ENCODE measurements at places on chromosomes 11 and 22.

GRCh38 chr11:95092549-95093324, 3.1 kb downstream of the ENDOD1 start:
- peak; percentile 28 for DNase-seq

GRCh38 chr11:93219440-93219839, 21.6 kb upstream of the SLC36A4 start:
- DNase-seq = no peak

DNA sequence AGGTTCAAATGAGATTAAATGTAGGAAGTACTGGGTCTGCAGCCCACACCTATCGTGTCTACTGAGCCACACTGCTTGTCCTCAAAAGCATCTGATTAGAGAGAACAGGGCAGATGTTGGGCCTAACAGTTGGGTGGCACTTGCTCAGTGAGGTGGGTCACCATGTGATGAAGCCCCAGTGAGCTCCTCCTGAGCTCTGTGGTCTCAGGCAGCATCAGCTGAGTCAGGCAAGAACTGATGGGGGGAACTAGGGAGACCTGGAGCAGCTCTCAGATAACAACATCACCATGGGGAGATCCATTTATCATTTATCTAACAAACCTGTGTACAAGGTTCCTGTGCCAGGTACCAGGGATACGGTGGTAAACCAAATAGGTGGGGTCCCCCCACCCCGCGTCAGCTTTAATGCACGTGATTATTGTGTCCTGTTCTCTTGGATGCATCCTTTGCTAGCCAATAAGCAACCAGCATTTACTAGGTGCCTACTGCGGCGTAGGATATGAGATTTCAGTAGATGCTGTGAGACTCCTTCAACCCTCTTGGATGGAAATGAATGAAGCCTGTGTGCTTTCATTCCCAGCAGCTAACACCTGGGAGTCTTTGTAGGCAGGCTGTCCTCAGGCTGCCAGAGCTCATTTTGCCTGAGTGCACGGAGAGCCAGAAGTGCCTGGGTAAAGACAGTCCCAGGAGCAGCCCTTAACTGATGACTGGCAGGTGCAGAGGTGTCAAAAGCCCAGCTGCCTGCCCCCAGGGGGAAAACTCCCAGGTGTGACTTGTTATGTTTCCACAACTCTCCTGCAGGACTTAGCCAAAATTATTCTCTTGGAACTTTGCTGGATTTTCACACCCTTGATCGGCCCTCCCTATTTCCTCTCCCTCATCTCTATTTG, 73.6 kb upstream of the NARS2 start:
- no peak for DNase-seq

DNA sequence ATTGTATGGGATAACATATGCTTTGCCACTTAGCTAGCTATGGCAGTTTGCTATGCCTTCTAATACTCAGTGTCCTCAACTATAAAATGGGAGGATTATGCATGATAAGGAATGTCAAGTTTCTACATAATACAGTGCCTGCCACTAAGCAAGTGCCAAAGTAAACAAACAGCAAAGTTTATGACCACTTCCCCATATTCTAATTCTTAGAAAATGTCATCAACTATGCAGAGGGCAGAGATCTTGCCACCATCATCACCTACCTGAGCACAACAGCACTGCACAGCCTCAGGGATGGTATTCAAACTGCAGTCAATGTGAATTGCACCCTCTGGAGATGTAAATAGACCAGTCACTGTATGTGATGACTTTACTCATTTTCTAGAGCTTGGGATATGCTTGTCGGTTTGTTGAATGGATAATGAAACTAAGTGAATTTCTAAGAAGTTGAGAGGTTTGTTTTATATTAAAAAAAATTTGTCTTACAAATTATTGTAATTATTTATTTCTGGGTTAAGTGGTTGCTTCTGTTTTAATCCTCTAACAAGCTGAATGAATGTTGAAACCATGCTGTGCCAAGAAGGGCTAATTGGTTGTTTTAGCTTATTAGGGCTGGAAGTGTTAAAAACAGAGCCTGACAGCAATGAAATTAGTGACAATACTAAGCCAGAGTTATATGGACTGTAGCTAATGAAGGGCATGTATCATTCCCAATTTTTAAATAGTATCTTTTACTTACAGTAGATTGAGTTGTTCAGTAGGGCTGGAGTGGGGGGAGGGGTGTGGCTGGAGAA, 398.4 kb downstream of the CNTN5 start:
- DNase-seq = no peak

DNA sequence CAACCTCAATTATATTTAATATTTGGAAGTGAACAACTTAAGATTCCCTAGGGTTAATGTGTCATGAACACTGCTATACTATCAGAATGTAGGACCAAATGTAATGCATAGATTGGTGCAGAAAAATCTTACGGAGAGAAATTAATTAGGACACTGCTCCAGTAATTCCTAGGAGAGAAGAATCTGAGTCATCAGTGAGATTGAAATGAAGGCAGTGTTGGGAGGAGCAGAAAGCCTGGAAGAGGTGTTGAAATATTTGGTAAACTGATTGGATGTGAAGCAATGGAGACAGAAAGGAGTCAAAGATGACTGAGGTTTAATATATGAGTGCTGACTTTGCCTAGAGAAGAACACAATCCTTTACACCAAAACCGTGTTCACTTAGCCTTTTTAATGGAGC, 836.0 kb downstream of the FAM181B start:
- no peak for DNase-seq

DNA sequence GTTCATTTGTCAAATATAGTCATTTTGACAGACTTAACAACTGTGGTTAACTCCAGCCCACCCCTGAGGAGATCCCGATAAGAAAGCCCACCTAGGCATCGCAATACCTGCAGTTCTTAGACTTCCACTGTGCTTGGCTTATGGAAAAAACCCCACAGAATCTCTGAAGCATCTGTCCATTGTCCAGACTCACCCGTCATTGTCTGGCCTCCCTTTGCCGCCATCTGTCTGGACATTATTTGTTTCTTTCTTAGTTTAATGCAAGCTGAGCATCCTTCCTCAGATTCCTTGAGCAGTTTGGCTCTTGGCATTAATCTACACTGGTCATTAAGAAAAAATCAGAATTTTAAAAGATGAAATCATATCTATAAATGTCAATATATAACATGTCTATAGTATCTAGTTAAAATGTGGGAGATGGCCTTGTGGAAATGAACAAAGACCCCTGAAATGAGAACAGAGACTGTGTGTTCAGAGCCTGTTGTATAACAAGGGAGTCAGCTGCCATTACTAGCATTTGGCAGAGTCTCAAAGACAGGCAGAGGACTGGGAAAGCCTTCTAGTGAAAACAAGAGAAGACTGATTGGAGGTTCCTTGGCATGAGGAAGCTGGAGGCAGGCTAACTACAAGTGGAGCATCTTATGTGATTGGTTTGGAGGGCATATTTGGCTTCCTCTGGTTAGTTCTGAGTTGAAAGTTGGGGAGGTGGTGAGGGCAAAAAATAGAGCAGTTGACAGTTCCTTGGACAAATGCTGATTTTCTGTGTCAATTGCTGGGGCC, 80.4 kb downstream of the SPON1 start:
- DNase-seq = no peak

GRCh38 chr11:111331711-111332479, 33.5 kb downstream of the POU2AF3 start:
- DNase-seq = no peak

DNA sequence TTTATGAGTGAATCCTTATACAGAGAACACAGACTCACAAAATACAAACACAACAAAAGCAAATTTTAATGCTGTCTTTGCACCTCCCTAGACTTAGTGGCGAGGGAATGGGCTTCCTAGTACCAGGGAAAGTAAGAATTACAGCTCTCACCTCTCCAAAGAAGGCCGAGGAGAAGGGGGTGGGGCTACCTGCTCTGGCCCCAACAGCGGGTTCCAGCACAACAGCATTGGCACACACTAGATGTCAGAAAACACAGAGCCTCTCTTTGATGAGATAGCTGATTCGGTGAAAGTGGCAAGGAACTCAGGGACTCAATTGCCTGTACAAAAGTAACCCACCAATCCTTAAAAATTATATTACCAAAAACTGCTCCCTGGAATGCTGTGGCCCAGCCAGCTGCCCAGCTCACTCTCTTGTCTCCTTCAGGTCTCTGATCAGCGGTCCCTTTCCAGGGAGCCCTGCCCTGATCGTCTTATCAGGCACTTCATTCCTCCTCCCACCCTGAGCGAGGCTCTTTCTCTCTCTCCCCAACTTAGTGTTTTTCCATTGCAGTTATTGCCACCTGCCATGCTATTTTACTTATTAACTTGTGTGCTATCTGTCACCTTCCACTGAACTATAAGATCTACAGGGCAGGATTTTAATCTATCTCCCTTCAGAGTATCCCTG, 30.7 kb downstream of the SPON1 start:
- DNase-seq = no peak

DNA sequence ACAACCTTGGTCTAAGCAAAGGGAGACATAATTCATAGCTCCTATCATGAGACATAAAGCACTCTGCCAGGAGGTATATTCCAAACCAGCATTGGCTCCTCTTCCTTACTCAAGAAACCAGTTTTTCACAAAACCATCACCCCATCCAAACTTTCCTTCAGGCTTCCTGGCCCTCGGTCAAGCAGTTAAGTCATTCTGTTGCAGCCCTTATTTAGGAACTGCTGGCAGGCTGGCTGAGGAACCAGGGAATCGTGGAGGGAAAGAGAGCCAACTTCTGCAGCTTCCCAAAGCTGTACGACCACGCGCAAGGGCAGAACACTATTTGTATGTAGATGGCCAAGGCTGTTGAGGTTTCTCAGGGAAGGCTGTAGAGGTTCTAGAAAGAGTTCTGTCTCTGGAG, 680 bp downstream of the IFT46 start:
- DNase-seq = no peak

DNA sequence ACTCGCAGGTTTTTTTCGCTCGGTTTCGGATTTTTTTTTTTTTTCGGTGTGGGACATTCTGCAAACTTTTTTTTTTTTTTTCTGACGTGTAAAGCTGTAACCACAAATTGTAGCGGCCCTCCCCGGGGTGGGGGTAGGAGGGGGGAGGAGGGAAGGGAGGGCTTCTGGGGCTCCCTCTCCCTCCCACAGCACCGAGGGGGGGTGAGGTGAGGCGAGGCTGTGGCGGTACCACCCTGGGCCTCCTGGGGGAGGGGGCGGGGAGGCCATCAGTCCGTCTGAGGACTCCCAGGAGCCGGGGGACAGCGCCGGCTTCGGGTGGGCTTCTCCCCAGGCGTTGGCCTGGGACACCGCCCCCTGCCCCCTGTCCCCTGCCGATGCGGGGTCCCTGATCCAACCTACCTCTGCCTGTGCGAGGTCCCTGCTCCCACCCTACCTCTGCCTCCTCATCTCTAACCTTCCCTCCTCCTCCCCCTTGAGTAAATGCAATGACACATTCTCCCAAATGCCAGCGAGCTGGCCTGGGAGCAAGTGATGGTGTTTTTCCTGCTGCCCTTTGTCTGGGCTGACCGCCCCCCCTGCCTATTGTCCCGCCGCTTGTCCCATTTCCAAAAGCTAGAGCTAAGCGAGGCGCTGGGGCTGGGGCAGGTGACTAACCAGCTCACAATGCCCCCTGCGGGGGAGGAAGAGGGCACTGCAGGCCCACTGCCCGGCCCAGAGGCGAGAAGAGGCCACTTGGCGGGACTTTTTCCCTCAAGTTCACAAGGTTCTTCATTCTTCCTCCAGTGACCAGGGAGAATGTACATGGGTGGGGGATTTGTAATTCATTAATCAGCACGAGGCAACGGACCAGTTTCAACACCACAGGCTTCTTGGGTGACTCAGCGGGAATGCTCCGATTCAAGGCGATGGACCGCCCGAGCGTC, 511 bp upstream of the CLCF1 start:
- DNase-seq = peak; percentile 55

DNA sequence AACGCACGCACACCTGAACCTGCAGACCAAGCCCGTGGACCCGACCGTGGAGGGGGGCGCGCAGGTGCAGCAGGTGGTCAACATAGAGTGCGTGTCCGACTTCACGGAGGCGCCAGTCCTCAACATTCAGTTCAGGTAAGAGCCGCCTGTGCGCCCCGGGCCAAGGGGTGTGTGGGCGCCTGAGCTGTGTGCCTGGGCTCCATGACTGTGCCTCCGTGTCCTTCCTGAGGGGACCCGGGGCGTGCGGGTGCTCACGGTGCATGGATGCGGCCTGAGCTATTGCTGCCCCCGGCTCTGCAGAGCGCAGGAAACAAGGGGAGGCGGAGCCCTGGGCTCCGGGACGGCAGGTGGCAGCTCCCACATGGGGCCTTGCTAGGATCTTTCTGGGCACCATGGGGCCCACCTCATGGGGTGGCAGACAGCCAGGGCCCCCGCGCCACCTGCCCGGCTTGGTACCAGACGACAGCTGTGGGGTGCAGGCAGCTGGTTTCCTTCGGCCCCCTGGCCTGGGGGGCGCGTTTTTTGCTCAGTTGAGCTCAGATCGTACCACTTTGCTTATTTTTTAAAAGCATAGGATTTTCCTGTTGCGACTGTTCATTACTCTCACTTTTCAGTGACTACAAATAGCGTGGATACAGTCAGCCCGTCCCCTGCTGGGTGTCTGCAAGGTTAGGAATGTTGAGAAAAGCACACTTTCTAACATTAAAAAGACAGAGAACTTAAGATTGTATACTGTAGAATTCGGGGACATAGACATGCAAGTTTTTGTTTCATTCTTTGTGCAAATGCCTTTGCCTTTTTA, 28.3 kb downstream of the MUC6 start:
- no peak for DNase-seq

- no peak for DNase-seq
Observed at GRCh38 chr22:49307481-49307830, 520.2 kb downstream of the BRD1 start.

- no peak for DNase-seq
Observed at GRCh38 chr11:93348930-93349329, 18.4 kb downstream of the DEUP1 start.

DNA sequence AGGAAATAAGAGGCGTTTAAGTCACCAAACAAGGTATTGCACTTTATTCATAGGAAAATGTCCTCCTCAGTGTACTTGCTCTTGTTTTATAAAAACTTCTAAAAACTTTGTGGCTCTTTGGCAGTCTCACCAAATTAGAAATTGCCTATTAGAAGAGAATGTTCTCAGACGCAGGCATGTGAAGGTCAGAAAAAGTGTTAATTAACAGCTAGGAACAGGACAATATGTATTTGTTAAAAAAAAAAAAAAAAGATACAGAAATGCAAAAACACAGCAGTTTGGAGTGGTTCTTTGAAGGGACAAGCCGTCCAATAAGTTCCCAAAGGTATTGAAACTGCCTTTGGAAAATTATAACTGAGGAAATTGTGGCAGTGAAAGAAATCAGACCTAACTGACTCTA, 67.9 kb downstream of the SLC25A17 start:
- no peak for DNase-seq

GRCh38 chr11:125289419-125290098, 125.0 kb downstream of the PKNOX2 start:
- no peak for DNase-seq

- no peak for DNase-seq
Observed at GRCh38 chr11:36487619-36488018, 22.5 kb downstream of the TRAF6 start.
